ENCODE measurements at places on chromosomes 1 and 21.

GRCh38 chr1:187665483-187665882, 836.7 kb downstream of the PLA2G4A start:
- no peak for DNase-seq

DNA sequence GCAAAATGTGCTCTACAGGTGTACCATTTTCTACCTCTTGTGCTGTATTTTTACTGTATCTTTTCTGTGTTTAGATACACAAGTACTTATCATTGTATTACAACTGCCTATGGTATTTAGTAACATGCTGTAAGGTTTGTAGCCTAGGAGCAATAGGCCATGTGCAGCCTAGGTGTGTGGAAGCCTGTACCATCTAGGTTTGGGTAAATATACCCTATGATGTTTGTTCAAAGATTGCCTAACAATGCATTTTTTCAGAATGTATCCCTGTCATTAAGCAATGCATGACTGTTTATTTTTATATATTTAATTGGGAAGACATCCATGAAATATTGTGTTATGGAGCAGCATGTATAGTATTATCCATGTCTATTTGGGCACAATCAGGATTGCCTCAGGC, 11.0 kb downstream of the ETV3L start:
- no peak for DNase-seq

GRCh38 chr1:108644984-108645383, 15.9 kb downstream of the HENMT1 start:
- no peak for DNase-seq

- no peak for DNase-seq
Measured at GRCh38 chr1:228304766-228305395, 97.0 kb downstream of the OBSCN start.

All from cerebellar nuclear complex (tissue), 1 donor.